ENCODE measurements at places on chromosomes 6 and 20. TPM values are rescaled to one million over a fixed set of nuclear protein-coding genes. Genes with fewer than 3 reads are reported as not detected.

Gene NAPB
- 7.4 TPM for total RNA-seq

Gene TXLNB
- 0.47 TPM for total RNA-seq

Gene COX4I2
- total RNA-seq, result not detected

Gene EGFL8
- 9.5 TPM for total RNA-seq

Gene PKHD1
- total RNA-seq, result not detected

Gene FAM110A
- total RNA-seq, result 13.3 TPM

Gene PDYN
- not detected for total RNA-seq

Gene ECT2L
- total RNA-seq, result not detected

Gene CALHM5
- not detected for total RNA-seq

Gene CRIP3
- total RNA-seq, result not detected

Gene KHDC1L
- total RNA-seq, result 0.37 TPM

Gene TRPC4AP
- 51.2 TPM for total RNA-seq

Gene TMEM244
- total RNA-seq, result not detected

Measured in CD8-positive, alpha-beta memory T cell (primary cell).